ENCODE measurements at places on chromosomes 11 and 22.

DNA sequence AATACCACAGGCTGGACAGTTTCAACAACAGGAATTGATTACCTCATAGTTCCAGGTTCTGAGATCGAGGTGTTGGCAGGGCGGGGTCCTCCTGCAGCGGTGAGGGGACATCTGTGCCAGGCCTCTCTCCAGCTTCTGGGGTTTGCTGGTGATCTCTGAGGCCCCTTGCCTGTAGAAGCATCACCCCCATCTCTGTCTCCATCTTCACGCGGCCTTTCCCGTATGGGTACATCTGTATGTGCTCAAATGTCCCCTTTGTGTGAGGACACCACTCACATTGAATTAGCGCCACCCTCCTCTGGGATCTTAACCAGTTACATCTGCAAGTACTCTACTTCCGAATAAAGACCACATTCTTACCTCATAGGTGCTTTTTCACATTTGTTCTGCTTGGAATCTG lies 1029.9 kb downstream of the BRD1 start:
- no peak for DNase-seq

GRCh38 chr22:19059481-19060278 lies 62.5 kb downstream of the DGCR2 start:
- DNase-seq: no peak

GRCh38 chr11:124882339-124883071 lies 15.2 kb downstream of the ROBO4 start:
- no peak for DNase-seq

DNA sequence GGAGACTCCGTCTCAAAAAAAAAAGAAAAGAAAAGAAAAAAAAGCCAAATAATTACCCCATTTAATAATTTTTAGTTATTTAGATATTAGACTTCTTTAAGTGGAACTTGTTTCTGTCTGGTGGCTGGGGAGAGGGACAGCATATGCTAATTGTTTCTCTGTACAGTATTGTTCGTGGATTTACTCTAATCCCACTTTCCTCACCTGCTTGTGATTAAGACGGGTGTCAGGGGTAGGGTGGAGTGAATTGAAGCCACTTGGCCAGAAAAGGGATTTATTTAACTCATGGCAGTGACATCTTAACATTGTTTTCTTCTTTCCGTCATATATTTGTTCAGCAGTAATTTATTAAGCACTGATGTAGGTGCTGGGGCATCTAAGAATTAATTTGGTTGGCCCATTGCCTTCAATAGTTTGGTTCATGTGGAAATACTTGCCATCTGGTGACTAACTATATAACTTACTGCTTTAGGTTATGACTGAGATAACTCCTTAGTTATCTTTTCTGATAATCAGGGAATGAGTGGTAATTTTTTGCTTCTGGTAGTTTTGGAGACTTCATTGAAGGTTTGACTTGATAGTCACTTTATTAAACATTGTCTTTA lies 4.6 kb downstream of the TNRC6B start:
- no peak for DNase-seq

DNA sequence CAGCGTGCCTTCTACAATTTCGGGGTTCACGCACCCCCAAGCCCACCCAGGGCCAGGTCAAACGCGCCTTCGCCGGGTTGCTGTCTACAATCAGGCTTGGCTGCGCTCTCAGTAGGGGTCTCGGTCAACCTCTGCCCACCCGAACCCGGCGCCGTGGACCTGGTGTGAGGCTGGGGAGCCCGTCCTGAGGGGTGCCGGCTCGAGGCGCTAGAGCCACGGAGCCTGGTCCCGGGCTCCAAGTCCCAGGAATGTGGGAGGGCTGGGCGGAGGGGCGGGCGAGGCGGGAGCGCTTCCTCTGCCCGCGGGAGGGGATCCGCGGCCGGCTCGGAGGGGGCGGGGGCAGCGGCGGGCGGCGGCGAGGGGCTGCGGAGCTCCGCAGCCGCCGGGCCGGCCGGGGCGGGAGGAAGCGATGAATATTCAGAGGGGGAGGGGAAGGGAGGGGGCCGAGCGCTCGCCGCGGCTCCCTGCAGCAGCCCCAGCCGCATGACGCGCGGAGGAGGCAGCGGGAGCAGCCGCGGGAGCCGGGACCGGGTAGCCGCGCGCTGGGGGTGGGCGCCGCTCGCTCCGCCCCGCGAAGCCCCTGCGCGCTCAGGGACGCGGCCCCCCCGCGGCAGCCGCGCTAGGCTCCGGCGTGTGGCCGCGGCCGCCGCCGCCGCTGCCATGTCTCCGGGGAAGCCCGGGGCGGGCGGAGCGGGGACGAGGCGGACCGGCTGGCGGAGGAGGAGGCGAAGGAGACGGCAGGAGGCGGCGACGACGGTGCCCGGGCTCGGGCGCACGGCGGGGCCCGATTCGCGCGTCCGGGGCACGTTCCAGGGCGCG lies at the start of gene PTPRJ:
TSS of gene PTPRJ (plus strand) at position 472 of the 819 bp plus-strand sequence. CDS start 354 bp downstream, outside the sequence.
- DNase-seq: peak; percentile 63

DNA sequence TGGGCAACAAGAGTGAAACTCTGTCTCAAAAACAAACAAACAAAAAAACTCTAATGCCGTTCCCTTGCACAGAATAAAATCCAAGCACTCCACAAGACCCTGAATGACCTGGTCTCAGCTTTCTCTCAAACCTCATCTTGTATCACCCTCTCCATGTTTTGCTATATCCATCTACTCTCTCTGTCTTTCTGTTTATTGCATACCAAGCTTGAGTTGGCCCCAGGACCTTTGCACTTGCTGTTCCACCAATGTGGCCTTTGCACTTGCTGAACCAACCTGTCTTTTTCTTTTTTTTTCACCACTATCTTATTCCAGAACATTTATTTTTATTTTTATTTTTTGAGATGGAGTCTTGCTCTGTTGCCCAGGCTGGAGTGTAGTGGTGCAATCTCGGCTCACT lies 2.0 kb upstream of the L3MBTL2 start:
- no peak for DNase-seq

DNA sequence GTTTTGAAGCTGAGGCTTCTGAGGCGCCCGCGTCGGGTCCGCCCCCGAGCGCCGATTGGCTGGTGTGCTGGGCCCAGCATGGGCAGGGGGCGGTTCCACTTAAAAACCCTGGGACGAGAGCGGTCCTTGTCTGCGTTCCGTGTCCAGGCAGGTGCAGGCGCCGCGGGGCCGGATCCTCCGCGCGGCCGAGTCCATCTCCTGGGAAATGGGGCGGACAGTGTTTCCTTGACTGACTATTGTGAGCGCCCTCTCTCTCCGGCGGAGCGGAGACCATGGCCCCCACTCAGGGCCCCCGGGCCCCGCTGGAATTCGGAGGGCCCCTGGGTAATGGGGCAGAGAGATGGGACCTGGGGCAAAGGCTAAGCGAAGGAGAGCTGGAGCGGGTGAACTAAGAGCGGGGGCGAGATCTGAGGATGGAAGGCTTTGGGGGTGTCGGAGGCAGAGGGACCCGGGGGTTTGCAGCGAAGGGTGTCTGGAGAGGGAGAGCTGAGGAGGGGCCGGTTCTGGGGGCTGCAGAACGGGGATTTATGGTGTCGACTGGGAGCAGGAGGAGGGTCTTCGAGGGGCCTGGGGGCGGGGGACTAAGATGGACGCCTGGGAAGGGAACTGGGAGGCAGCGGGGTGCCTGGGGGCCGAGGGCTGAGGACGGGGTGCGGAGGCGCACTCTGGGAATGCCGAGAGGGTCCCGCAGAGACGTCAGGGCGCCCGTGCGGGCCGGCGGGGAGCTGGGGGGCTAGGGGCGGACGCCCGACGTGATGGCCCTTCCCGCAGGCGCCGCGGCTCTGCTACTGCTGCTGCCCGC lies at the start of gene TM7SF2:
TSS of gene TM7SF2 (plus strand) at position 129 of the 802 bp plus-strand sequence. CDS start at position 273, 144 bp downstream.
- peak; percentile 96 for DNase-seq

GRCh38 chr22:30265823-30266444 lies 717 bp downstream of the OSM start:
- DNase-seq: peak; percentile 84
